ENCODE measurements at places on chromosomes 7 and 10. TPM values are rescaled to one million over a fixed set of nuclear protein-coding genes. Genes with fewer than 3 reads are reported as not detected.

DNA sequence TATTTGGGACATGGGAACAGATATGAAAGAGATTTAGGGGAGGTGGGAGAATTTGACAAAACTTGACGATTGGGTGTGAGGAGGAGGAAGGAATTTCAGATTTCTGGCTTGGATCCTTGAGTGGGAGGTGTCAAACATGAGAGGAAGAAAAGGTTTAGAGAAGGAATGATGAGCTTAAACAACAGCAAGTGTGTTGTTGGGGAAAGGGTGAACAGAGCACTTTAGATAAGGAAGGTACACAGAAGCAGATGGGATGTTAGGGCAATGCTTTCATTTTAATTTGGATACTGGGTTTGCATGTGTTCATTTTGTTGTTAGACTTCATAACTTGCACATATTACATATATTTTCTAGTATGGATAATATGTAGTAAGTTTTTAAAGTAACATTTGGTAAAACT lies 23.2 kb downstream of the REEP3 start:
- DNase-seq: no peak

- no peak for DNase-seq
These were observed 41.2 kb upstream of the C10orf71 start for GRCh38 chr10:49257626-49258349.

DNA sequence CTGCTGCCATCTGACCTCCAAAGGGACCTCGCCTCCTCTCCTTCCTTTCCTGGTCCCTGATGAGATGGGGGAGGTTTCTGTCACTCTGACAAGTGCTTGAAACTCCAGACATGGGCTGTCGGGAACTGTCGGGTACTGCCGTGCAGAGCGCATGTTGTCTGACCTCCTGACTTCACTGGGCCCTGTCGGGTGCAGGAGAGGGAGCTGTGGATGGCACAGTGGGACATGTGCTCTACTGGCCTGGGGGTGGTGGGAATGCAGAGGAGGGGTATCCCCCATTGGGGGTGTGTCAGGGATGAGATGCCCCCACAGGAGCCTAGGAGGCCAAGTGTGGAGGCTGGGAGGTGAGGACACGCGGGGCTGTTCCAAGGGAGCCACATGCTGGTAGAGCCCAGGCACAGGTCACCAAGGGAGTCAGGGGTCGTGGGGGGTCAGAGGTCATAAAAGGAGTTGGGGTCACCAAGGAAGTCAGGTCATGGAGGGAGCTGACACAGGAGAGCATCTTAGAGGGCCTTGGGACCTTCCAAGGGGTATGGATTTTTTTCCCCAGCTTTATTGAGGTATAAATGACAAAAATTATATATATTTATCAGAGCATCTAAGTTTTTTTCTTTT lies 30.9 kb downstream of the TMEM120A start:
- no peak for DNase-seq

Gene ITGB8
- total RNA-seq: 9.3 TPM

Gene PAX2
- not detected for total RNA-seq

Gene HYAL4
- not detected for total RNA-seq

Gene TMEM273
- not detected for total RNA-seq
